ENCODE measurements at places on chromosomes 7 and 10.

DNA sequence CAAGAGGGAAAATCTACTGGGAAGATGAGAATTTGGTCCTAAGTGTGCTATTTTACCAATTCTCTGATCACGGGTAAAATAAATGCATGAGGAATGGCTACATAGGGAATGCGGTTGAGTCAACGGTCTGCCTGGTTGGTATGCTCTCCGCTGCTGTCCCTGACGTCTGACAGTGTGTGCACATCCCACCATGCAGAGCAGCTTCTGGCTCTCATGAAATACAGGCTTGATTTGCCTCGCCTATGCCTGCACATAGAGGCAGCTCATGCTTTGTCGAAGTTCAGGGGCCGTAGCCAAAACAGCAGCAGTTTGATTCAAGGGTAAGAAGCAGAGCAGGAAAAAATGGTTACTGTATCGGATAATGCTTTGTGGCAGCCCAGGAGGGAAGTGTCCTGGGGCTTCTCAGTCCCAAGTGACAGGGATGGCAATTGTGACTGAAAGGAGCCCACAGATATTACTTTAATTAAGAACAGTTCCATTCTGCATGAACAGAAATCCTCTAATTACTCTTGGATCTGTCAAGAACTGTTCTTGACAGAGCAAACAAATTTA lies 268.4 kb upstream of the SLC26A5 start:
- DNase-seq: no peak

DNA sequence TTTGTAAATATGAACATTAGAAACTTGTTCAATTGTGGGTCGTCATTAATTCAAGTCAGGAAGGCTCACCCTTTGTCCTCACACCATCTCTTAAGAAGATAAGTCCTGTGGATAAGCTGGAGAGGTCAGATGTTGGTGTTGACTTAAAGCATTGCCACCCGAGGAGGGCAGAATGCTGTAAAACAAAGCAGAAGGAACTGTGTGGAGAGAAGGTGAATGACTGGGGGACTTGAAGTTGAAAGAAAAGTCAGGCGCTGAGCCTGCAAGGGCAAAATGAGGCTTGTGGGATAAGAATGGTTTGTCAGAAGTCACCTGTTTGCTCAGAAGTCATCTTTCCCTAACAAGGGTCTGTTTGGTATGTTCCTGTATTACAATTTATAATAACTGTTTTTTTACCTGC lies 9.1 kb downstream of the RPA3 start:
- DNase-seq: no peak

DNA sequence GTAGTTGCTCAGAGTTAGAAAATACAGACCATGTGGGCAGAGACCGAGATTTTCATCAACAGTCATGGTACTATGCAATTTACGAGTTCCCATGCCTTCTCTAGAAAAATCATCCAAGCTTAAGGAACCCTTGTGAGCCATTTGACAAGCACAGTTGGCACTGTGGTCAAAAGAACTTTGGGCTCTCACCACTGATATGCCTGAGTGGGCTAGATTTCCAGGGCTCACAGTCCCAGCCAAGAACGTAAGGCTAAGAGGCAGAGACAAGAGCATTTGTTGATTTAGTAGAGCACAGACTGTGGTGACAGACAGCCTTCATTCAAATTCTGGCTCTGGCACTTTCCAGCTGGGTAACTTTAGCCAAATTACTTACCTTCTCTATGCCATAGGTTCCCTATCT lies 407.0 kb downstream of the SORCS1 start:
- DNase-seq: no peak

DNA sequence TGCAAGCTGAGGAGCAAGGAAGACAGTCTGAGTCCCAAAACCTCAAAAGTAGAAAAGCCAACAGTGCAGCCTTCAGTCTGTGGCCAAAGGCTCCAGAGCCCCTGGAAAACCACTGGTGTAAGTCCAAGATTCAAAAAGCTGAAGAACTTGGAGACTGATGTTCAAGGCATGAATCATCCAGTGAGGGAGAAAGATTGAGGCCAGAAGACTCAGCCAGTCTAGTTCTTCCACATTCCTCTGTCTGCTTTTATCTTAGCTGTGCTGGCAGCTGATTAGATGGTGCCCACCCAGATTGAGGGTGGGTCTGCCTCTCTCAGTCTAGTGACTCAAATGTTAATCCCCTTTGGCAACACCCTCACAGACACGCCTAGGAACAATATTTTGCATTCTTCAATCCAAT lies 20.1 kb upstream of the MDFIC start:
- DNase-seq: no peak

- no peak for DNase-seq
Measured at GRCh38 chr10:92593619-92594588, 974 bp downstream of the KIF11 start.

- peak; percentile 66 for DNase-seq
Measured at GRCh38 chr7:63900394-63901203, 98.0 kb upstream of the ZNF722 start.

DNA sequence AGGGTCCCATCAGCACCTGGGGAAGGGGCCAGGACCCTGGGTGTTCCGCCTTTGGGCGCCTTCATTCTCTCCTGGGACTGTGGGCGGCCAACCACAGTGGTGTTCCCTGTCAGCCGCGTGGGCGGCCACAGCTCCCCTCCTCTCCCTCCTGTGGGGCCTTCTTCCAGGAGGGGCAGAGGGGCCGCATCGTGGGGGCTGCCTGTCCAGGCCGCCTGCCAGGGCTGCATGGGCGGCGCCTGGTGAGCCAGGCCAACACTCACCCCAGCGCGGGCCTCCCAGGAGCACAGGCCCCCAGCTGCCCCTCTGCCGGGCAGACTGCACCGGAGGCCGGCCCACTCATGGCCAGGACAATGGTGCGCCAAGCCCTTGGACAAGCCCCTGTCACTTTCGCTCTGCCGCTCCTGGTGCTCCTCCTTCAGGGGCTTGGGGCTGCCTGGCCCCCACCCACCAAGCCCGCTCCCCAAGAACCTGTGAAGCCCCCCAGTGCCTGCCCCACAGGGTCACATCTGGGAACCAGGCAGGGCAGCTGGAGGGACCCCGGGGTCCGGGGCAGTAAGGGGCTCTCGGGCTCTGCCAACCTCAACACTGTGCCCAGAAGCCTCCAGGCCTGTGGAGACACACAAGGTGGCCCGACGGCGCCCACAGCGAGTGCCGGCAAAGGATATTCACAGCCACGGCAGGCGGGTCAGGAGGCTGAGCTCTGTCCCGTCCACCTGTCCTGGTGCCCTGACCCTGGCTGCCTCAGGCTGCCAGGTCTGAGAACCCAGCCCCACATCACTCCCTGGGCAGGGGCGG lies 42.8 kb downstream of the AP5Z1 start:
- no peak for DNase-seq

DNA sequence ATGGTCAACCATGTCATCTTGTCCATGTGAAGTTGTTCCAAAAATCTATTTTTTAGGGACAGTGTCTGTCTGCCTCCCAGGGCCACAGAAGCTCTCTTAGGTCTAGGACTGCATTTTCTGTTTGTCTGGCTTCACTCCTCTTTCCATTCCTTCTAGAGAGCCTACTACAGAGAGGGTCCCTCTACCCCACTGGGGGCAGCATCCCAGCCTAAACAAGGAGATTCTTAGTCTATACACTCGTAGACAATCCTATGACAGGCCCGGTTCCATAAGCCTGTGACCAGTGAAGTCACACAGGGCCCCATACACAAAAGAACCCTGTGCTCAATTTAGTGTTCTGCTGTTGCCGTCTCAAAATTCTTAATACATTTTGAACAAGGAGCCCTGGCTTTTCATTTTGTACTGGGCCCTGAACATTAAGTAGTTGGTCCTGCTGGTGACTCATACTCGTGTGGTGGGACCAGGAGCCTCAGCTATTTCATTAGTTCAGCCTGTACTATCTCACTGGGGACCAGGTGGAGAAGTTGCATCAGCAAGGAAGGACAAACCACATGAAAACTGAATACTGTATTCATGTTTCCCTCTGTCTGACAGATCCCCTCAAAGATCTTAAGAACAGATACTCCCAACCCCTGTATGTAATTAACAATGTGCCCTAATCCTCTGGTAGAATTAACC lies 23.5 kb upstream of the FAM180A start:
- DNase-seq: no peak

DNA sequence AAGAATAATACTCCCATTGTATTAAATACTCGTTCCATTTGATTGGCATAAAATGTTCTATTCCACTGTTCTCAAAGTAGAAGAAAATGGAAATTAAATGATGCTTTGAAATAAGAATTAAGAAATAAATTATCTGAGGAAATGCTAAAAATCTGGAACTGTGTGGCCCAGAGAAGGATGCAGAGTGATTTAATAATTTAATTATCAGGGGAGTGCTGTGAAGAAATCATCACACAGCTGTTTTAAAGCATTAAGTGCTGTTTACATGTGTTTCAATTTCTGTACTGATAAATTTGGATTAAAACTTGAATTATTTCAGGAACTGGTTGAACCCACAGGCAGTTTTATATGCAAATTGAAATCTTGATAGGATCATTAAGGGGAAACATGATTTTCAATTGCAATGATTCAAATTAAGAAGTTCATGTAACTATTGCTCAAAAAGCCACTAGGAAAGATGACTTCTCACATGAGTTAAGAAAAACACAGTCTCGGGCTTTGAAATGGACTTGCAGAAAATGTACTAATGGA lies 56.3 kb downstream of the COL28A1 start:
- DNase-seq: no peak

DNA sequence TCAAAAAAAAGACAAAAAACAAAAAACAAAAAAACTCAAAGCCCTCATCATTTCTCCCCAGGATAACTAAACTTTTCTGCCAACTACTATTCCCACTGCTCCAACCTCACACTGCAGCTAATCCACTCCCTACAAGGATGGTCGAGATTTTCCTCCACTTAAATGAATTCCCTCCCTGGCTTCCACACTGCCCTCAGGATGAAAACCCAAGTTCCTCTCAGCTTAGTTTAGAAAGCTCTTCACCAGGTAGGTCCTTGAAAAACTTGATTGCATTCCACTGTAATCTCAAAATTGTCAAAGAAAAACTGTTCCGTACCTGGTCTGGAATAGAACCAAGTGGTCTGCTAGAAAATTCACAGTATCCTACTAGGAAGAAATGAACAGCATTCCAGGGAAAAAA lies 294.3 kb upstream of the KLF14 start:
- no peak for DNase-seq

DNA sequence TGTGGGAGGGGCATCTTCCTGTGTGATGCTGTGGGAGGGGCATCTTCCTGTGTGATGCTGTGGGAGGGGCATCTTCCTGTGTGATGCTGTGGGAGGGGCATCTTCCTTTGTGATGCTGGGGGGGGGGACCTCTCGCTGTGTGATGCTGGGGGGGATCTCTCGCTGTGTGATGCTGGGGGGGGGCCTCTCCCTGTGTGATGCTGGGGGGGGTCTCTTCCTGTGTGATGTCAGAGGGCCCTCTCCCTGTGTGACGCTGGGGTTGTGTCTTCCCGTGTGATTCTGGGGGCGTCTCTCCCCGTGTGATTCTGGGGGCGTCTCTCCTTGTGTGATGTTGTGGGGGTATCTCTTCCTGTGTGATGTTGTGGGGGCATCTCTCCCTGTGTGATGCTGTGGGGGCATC lies 27.9 kb upstream of the DPYSL4 start:
- no peak for DNase-seq

- DNase-seq: no peak
Measured at GRCh38 chr10:72460284-72460876, 105.7 kb upstream of the DNAJB12 start.

All from stimulated activated CD8-positive, alpha-beta memory T cell treated with anti-CD3 and anti-CD28 coated beads, Interleukin-2, amount 100 ng/mL, for 48 hours (primary cell).